ENCODE measurements at places on chromosomes 2 and 18. TPM values are rescaled to one million over a fixed set of nuclear protein-coding genes. Genes with fewer than 3 reads are reported as not detected.

DNA sequence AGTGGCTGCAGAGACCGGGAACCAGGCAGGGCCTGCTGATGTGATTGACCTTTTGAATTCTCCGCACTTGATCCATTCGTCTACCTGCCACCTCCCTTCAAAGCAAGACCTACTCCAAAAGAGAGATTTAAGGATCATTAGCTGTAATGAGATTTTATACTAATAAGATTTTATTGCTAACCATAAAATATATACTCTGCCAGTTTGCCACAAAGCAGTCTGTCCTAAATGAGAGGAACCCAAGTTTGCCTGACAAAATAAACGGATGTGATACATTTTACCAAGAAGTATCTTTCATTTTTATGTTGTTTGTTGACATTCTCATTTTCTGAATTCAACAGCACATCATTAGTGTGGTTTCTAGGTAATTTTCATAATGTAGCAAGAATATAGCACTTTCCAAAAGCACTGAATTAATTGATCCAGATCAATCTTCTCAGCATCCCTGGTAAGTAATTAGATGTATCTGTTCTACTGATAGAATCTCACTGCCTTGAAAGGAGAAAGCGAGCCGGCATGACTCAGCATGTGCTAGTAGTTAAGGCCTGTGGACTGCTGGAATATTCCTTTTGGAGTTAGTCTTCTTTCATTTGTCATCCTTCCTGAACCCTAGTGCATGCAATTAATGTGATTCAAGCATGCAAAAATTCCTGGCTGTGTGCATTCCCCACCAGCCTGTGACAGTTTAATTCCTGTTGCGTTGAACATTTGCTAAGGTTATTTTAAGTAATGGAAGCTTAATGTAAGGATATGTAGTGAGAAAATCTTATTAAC lies 128.5 kb downstream of the ARL6IP6 start:
- no peak for DNase-seq

DNA sequence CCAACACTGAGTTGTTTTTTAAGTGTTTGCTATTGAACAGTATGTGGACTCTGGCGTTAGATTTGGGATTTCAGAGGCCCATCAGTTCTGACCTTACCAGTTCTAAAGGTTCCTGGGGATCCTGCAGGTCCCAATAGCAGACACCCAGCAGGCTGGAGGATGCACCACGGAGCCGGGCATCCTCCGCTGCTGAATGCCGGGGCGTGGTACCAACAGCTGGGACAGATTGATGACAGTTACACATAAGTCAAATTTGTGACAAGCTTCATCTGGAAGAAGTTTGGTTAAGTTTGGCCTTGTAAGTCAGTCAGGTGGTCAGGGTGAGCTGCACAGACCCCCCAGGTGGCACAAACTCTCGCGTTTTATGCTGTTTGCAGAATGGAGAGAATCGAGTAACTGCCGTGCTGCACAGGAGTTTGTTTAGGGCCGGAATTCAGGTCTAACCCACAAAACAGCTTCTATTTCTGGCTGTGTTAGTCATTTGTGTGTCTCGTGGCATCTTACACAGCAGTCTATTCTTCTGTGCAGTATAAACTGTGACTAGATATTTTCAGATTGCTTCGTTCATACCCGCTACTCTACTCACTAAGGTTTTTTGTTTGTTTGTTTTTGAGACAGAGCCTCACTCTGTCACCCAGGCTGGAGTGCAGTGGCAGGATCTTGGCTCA lies 19.2 kb downstream of the CTDP1 start:
- no peak for DNase-seq

- DNase-seq, result no peak
Measured at GRCh38 chr2:58434692-58435091, 193.6 kb upstream of the FANCL start.

DNA sequence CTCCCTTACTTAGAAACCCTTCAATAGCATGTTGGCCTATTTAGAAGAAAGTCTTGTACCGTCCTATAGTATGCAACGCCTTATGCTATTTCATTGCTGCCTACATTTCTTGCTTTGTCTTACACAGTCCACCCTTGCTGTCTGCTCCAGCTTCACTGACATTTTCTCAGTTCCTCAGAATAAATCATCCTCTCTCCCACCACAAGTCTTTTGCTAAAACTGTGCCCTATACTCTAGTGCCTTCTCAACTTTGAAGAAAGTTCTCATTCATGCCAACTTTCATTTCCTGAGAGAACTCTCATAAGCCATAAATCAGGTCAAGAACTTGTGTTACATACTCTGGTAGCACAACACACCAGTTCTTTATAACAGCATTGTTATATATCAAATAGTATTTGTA lies 54.3 kb upstream of the COL3A1 start:
- DNase-seq, result no peak

GRCh38 chr2:232817756-232818155 lies 41.4 kb upstream of the KCNJ13 start:
- DNase-seq, result no peak

DNA sequence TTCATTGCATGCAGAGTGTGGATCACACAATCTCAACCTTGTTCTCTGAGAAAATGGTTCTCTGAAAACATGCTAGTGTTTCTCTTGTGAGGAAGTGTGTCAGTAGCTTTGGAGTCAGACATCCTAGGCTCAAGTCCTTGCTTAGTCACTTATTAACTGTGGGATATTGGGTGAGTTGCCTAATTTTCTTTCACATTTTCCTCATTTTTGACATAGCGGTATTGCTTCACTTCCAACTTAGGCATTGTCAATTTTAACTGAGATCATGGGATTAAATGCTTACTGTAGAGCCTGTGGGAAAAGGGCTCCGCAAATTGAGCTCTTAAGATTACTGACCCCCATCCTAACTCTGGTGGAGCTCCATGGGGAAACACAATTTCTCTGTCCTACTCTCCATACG lies 622.2 kb downstream of the CNTNAP5 start:
- DNase-seq, result no peak

- peak; percentile 82 for DNase-seq
Measured at GRCh38 chr2:171210864-171211431, 50.3 kb upstream of the TLK1 start.

DNA sequence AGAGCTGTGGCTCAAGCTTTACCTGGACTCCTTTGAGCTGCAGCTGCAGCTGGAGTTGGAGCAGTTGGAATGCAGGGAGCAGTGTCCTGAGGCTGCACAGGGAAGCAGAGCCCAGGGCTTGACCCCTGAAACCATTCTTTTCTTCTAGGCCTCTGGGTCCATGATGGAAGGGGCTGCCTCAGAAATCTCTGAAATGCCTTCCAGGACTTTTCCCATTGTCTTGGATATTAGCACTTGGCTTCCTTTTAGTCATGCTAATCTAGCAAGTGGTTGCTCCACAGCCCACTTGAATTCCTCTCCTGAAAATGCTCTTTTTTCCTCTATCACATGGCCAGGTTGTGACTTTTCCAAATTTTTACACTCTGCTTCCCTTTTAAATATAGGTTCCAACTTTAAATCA lies 108.6 kb upstream of the RNF152 start:
- no peak for DNase-seq

GRCh38 chr2:110852541-110853263 lies 120.3 kb downstream of the ACOXL start:
- peak; percentile 57 for DNase-seq

GRCh38 chr2:230170532-230170931 lies 49.3 kb downstream of the SP110 start:
- DNase-seq, result no peak

DNA sequence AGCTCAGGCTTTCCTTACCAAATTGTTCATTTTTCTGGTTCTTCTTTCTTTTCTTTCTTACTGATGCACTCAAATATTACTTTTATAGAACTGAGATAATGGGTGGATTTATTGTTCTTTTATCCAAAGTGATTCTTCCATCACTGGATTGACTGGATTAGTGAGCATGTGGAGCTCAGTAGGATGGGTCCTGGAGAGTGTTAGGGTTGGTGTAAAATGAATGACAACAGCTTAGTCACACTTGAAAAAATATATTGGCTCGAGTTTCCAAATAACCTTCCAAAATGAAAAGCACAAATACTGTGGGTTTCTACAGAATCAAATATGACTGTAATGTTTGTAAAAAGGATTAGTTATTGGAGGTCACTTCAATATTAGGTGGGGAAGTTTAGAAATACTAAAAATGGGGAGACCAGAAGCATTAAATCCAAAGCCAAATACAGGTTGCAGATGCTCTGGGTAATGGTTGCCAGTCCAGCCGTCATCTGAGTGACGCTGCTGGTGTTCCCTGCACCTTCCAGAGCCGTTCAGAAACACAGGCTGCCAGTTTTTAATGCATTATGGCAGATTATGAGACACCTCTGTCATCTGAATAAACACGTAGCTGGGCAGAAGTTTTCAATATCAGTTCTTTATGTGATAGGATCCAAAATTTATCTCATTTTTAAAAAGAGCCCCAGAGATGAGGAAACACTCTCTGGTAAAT lies 294.8 kb upstream of the NRP2 start:
- DNase-seq, result no peak

DNA sequence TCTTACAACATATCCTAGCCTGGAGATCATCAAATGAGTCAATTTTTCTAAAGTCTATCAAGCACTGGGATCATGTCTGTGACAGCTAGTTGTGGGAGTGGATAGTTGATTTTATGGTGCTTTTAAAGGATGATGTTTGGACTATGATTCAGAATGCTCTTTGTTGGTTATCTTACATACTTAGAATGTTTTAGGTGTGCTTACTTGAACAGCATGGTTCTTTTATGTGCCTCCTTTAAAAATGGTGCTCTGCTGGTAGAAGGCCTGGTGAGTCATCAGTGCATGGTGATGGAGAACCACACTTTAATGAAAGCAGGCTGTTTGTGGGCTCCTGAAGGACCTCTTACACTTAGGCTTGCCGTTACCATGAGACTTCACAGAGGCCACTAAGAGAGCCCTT lies 682.7 kb upstream of the FANCL start:
- DNase-seq, result no peak

CHPF gene
- total RNA-seq, result 7.1 TPM

GPBAR1 gene
- 0.97 TPM for total RNA-seq

PPP1R1C gene
- not detected for total RNA-seq

TCF23 gene
- total RNA-seq, result not detected

ONECUT2 gene
- not detected for total RNA-seq

SERPINB10 gene
- not detected for total RNA-seq

ANO7 gene
- 0.31 TPM for total RNA-seq

SERPINB12 gene
- total RNA-seq, result not detected

LIMS4 gene
- 0.78 TPM for total RNA-seq

DYSF gene
- 3.4 TPM for total RNA-seq

Data from activated CD8-positive, alpha-beta T cell treated with anti-CD3 and anti-CD28 coated beads, Interleukin-2, amount 10 ng/mL, durations not matched to agents 7 days and 5 days (primary cell).